ENCODE measurements at places on chromosomes 6 and 20. TPM values are rescaled to one million over a fixed set of nuclear protein-coding genes. Genes with fewer than 3 reads are reported as not detected.

TMEM151B gene
- not detected for total RNA-seq

TPBG gene
- total RNA-seq = 2.6 TPM

SLC26A8 gene
- not detected for total RNA-seq

- no peak for DNase-seq
Observed at GRCh38 chr20:23283096-23283850, 67.3 kb upstream of the NXT1 start.

GRCh38 chr6:13813026-13813425 lies 1.3 kb downstream of the MCUR1 start:
- DNase-seq = no peak

DNA sequence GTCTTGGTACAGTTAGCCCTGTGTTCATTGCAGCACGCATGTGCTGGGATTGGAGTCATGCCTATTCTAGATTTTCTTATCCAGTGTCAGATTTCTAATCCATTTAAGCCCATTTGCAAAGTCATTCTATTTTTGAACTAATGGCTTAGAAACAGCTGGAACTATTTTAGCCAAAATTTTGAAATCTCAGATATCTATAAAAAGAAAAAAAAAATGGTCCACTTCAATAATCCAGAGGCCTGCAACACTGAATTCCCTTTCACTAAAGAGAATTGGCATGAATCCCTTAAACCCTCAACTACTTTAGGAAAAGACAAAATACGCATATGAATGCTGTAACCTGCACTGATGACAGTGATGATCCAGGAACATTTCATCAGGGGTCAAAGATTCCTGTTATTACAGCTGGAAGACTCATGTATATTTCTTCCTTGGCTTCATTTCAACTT lies 1.5 kb downstream of the COL21A1 start:
- no peak for DNase-seq

DNA sequence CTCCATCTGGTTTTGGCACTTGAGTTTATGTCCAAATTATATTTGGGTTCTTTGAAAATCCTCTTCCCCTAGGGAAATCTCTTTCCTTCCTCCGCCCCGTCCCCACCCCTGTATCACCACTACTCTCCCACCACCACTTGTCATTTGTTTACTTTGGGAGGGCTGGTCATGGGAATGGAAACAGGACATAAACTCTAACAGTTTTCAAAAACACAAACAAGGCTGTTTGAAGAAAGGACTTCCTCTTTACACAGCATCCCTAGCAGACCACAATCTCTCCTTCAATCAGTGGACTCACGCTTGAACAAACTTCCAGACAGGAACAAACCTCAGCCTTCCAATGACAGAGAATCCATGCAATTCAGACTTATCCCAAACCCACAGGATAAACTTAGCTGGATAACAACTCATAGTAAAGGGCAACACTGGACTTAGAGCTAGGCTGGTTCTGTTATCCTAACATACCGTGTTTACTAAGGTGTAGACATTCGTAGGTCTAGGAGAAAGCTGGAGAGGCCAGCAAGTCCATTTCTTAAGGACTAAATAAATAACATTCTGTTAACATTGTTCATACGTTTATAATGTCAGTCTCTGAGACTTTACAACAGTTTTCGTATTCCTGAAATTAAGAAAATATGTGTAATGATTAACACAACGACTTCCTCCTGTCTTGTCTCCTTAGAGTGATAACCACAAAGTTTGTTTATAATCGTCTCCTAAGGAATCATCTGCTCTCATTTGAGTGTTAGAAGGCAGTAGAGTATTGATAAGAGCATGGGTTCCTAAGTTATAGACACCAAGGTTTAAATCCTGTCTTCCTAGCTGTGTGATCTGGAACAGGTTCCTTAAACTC lies 44.1 kb upstream of the CTAGE9 start:
- DNase-seq = no peak

Measured in left ventricle myocardium inferior (tissue), 1 donor.